Caco-2 (cell line): ENCODE measurements at places on chromosomes 2 and 18.

- DNase-seq = no peak
Observed at GRCh38 chr2:237698358-237698694, 70.9 kb downstream of the LRRFIP1 start.

GRCh38 chr2:235864733-235865515 lies 303.3 kb downstream of the GBX2 start:
- DNase-seq = no peak

DNA sequence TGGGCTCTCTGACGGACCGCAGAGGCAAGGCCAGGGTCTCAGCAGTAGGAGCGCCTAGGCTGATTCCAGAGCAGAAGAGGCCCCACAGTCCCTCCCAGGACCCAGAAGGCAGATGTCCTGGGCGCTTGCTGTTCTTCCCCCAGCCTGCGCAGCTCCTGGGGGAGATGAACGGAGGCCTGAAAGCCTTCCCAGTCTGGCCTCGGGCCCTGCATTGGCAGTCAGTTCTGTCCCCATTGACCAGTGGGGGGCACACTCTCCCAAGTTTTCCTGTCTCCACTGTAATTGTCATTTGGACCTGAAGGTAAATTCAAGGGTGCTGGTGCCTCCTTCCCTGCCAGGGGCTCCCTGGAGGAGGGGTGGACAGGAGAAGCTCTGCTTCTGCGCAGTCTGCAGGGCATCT lies 345.7 kb downstream of the CYP26B1 start:
- peak; percentile 66 for DNase-seq

GRCh38 chr2:227507963-227508362 lies 36.0 kb downstream of the AGFG1 start:
- DNase-seq = no peak

GRCh38 chr2:69138247-69138772 lies 125.3 kb downstream of the ANTXR1 start:
- DNase-seq = no peak

- no peak for DNase-seq
Observed at GRCh38 chr2:239267288-239267951, 133.4 kb downstream of the HDAC4 start.

DNA sequence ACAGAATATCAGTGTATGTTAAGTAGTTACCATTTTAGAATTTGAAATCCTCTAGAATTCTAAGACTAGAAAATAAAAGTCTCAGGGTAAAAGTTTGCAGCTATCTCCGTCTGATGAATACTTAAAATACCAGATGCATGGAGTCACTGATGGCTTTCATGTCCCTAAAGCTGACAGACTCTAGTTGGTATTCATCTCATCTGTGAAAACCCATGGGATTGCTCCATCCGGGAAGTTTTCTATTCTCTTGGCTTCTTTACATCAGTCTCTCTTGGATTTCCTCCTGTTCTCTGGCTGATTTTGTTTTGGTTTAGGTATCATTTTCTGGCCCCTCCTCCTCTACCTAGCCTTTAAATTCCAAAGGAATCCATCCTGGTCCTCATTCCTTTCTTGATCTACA lies 465.6 kb upstream of the POU3F3 start:
- DNase-seq = no peak

GRCh38 chr18:23722646-23723045 lies 33.4 kb downstream of the LAMA3 start:
- DNase-seq = no peak

DNA sequence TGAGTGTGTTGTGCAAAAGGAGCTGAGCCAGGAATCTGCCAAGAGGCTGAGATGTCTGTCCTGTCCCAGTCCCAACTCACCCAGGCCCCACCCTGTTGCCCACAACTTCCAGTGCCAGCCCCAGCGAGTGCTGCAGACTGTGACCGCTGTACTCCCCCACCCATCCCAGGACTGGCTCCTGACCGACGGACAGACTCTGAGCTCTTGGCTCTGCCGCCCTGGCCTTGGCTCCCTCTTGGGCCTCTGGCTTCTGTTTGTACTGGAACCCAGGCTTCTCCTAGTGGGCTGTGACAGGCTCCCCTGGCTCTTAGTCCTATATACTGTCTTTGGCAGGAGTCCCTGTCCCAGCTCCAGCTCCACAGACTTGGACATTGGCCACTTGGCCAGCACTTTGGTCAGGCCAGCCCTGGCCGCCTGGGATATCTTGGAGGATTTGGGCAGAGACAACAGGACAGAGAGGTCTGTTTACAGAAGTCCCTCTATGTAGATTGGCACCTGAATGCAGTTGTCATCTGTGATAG lies 41.1 kb downstream of the ACOXL start:
- DNase-seq = no peak

DNA sequence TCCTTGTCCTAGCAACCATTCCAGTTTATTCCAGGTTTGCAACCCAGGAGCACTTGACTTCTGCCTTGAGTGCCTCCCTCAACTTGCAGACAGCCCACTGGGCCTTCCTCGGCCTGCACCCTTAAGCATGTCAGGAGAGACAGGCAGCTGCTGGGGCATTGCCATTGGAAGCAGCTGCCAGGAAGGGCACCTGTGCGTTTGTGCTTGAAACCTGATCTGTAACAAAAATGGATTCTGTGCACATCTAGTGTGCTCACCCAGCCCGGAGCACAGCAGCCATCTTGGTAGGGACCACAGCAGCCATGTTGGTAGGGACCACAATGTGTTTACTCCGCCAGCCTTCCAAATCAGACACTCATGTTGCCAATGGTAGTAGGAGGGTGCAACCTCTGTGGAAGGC lies 44.3 kb upstream of the GLI2 start:
- no peak for DNase-seq

DNA sequence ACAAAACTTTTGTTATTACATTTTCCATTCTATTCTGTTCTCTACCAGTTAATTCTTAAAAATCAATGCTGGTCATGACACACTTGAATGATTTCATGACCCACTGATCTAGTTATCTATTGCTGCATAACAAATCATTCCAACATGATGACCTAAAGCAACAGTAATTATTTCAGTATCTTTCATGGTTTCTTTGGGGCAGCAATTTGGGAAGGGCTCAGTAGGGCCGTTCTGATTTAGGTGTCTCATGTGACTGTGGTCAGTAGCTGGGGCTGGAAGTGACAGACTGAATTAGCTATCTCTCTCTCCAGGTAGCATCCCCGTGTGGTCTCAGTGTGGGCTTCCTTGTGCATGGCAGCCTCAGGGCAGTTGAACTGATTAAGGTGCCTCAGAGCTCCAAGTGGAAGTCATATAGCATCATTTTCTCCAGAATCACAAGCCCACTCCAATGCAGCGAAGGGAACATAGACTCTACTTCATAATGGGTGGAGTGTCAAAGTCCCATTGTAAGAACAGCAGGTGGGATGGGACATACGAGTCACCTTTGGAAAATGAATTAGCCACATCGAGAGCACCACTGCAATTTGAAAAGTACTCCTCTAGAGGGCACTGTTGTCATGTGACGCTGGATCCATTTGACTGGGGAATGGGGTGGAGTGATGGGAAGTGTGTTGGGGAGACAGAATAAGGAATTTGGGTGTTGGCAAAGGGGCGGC lies 39.1 kb upstream of the FAM136A start:
- peak; percentile 70 for DNase-seq

DNA sequence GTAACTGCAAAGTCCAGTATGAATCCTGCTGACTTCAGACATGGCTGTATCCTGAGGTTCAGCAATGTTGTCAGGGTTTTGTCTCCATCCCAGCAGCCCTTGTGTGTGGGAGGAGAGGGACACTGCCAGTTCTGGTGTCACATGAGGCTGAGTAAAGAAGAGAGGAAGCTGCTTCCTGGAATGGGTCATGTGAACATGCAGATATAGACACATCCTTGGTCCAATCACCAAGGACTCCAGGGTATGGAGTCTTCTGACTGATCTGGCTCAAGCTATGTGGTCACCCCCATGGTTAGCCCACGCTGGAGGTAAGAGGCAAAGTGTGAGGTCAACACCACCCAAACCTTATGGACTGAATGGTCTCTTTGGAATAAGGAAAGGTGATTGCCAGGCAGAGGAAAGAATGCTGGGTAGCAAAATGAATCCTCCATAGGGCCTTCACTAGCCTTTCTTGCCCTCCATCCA lies 134.4 kb upstream of the SLC1A4 start:
- no peak for DNase-seq

DNA sequence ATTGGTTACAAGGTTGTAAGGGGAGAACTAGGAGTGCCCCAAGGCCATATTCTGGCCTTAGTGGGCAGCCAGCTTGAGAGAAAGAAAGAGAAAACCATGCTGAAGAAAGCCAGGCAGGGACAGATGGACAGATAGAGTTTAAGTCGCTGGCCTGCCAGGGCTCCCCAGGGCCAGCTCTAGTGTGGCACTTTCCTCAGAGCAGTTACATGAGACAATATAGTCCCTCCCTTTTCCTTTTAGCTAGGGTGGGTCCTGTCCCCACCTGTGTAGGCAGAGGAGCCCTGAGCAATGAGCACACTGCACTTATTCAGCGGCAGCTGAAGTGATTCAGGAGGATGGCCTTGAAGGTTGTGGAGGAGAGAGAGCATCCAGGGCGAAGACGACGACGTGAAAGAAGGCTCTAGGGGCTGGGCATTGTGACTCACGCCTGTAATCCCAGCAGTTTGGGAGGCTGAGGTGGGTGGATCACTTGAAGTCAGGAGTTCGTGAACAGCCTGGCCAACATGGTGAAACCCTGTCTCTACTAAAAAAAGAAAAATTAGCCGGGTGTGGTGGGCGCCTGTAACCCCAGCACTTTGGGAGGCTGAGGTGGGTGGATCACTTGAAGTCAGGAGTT lies 152.0 kb upstream of the SLC1A4 start:
- DNase-seq = no peak

DNA sequence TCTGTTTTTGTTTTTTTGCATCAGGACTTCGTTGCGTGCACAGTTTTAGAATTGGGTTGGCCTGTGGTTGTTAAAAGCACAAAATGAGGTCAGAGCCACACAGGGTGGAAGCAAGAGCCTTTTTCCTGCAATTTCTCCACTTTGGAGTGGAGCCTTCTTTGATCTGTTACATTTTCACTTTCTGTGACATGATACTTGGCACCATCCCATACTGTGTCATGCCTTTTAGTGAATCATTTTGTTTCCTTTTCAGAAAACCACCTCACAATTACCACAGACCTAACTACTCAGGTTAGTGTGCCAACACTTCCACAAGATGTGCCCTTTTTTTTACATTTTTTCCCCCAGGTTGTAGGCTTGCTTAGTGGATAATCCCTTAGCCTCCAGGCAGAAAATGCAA lies 32.5 kb downstream of the MERTK start:
- DNase-seq = no peak

DNA sequence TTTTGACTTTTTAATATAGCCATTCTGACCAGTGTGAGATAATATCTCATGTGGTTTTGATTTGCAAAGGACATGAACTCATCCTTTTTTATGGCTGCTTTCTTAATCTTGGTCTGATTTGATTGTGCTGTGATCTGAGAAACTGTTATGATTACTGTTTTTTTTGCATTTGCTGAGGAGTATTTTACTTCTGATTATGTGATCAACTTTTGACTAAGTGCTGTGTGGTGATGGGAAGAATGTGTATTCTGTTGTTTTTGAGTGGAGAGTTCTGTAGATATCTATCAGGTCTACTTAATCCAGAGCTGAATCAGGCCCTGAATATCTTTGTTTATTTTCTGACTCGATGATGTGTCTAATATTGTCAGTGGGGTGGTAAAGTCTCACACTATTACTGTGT lies 16.8 kb downstream of the SP140L start:
- no peak for DNase-seq

DNA sequence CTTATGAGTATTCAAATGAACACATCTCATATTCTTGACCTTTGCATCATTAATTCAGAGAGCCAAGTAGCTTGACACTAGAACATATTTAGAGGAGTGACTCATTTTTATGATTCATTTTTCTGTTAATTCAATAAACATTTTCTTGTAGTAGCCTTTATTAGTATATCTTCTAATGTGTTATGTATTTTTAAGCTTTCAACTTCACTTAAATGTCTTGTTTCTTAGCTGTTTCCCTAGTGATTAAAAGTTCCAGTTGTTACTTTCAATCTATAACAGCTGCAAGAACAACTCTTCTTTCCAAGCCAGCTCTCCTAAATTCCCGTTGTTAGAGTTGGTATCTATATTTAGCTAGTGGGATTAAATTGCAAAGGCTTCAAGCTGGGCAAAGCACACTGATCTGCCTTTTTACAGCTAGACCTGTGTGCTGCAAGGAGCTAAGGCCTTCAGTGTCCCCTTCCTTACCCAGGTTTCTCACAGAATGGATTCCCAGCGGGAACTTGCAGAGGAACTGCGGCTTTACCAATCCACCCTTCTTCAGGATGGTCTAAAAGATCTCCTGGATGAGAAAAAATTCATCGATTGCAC lies at the start of gene KLHL41:
Gene KLHL41 (plus strand): TSS at position 405 of the 588 bp plus-strand sequence. CDS start 77 bp downstream, at position 482.
- DNase-seq = no peak

- DNase-seq = no peak
Observed at GRCh38 chr2:2642906-2643890, 312.1 kb upstream of the MYT1L start.

GRCh38 chr18:33720133-33720532 lies 142.1 kb downstream of the ASXL3 start:
- DNase-seq = no peak

DNA sequence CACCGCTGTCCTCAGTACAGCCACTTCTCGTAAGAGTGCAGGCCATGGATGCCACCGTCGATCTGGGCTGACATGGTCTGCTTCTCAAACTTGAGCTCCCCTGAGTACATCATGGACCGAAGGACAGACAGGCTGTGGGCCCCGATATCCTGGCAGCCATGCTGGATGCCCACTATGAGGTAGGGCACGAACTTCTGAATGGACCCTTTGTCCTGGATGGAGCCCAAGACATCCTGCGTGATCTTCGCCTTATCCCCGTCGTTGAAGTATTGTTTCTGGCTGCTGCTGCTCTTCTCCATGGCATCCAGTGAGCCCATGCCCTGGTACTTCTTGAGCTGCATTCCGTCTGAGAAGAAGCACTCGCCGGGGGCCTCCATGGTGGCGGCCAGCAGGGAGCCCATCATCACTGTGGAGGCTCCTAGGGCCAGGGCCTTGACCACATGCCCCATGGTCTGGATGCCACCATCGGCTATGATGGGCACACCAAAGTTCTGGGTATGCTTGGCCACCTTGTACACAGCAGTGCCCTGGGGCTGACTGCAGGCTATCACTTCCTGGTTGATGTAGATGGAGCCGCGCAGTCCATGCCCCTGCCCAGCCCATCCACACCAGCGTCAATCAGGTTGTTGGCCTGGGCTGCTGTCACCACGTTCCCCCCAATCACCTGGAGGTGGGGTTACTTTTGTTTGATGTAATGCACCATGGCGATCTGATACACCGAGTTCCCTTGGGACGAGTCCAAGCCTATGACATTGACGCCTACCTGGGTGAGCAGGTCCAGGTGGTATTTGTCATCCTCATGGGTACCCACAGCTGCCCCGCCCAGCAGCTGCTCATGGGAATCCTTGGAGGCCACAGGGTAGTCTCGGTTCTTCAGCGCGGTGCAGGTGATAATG lies 21.8 kb downstream of the CFLAR start:
- DNase-seq = no peak

DNA sequence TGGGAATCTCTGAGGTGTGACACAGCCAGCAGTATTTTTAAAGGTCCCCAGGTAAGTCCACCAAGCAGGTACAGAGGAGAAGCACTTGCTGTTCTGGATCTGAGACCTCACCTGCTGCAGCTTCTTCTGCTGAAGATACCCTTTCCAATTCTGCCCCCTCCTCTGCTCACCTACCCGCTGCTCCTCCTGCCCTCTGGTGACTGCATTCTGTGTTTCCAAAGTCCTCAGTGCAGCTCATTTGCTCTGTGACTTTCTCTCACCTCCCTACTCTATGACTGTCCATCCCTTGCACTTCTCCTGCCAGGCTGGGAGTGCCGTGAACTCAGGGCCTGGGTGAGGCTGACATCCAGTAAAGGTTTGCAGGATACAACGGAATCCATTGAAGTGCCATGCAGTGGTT lies 205.2 kb upstream of the LYPD1 start:
- DNase-seq = no peak
